ENCODE measurements at places on chromosomes 3 and 15. TPM values are rescaled to one million over a fixed set of nuclear protein-coding genes. Genes with fewer than 3 reads are reported as not detected.
A peak's percentile ranks its signal among the peaks of the same experiment; 100 is the strongest.

DNA sequence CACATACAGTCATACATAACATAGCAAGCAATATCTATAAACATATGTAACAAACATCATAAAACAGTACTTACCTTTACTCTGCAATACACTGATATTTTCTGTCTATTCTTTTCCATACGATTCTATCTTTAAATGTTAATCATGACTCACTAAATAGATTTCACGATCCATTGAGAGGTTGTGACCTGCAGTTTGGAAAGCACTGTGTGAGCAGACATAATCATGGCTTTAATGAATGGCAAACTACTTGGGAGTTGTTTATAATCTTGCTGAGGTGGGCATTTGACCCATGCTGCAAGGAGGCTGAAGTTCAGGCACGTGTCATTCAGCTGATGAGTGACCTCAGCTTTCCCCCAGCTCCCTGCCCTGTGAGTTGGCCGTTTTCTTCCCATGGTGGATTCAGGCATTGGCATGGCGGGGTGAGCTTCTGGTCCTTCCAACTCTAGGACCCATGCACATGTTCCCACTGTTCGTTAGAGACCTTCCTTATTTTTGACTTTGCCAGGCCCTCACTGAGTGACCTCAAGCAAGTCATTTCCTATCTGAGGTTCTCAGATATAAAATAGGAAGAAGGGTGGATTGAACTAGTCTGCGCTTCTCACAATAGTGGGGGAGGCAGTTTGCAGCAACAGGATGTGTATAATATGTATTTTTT, 41.7 kb downstream of the PAQR5 start:
- no peak for DNase-seq

Gene ISLR
- total RNA-seq = 391 TPM

DNA sequence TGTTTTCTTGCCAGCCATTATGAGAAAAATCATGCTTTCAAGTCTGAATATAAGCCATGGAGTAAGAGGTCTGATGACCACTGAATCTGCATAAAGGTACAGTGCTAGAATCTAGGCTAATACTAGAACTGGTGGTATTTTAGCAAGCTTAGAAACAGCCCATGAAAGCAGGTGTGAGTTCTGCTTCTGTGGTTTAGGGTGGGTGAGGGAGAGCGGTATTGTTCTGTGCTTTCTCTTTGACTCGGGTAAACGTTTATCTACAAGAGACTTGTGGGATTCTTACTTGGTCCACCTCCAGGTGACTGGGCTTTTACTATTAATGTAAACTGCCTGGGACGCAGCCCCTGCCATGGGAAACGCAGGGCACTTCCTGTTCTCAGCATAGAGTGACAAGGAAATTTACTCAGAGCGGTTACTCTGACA, 55.2 kb downstream of the PGPEP1L start:
- no peak for DNase-seq

- DNase-seq = peak; percentile 20
Measured at GRCh38 chr15:79678032-79678701, 218.6 kb downstream of the MTHFS start.

Gene AGBL1
- 1.1 TPM for total RNA-seq

- DNase-seq = no peak
Measured at GRCh38 chr3:135694142-135694541, 271.4 kb upstream of the PPP2R3A start.

GRCh38 chr3:133868758-133869475, 26.8 kb downstream of the RAB6B start:
- DNase-seq = no peak

DNA sequence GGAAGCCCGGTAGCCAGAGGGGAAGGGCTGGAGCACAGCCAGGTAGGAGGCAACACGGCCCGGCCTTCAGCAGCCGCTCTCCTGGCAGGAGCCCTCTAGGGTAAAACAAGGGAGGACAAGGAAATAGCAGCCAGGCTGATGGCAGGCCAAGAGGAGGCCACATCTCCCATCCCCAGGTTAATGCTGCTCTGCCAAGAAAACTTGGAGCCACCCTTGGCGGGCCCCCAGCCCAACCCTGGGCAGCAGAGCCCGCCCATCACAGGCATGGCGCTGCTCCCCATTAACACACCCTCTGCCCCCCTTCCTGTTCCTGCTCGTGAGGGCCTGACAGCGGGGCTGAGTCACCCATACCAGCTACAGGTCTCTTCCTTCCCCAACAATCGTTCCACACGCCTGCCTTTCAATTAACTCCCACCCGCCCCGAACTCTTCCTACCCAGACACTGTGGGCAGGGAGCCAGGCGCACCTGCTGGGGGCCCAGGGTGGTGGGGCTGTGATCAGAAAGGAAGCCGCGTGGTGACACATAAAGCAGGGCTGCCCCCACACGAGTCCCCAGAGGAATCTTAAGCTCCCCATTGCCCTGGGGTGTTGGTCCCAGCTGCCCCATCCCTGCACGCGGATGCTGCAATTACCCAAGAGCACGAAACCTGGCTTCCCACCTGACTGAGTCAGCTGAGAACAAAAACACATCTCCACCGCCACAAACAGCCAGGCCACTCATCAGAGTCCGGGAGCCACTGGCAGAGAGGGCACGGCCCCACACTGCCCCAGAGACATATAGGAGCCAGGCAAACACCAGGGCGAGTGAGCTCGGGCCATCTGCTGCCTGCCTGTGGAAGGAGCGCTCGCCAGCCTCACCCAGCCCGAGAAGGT, at the start of gene C15orf62:
TSS of gene C15orf62 (plus strand) at position 707 of the 873 bp plus-strand sequence. CDS start 516 bp downstream, outside the sequence.
- DNase-seq = no peak

Gene IQCF5
- not detected for total RNA-seq

GRCh38 chr15:69305204-69305931, 6.7 kb downstream of the PAQR5 start:
- DNase-seq = no peak

DNA sequence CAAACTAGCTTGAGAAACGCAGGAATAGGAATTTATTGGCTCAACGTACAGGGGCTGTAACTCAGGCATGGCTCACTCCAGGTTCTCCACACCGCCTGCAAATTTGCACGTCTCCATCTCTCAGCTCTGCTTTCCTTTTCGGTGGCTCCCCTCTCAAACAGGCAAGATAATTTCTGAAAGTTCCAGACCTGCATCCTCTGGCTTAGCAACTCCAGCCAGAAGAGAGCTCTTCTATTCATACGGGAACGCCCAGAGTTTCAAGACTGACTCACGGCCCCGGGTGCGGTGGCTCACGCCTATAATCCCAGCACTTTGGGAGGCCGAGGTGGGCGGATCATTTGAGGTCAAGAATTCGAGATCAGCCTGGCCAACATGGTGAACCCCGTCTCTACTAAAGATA, 139.7 kb upstream of the BNIP2 start:
- DNase-seq = no peak

Data from spinal cord (tissue), 10 donors.